ENCODE measurements at places on chromosomes 2 and 18. TPM values are rescaled to one million over a fixed set of nuclear protein-coding genes. Genes with fewer than 3 reads are reported as not detected.

SLC9A2 gene
- 3.4 TPM for total RNA-seq

XDH gene
- total RNA-seq, result 4.4 TPM

IL36RN gene
- total RNA-seq, result 0.04 TPM

DNA sequence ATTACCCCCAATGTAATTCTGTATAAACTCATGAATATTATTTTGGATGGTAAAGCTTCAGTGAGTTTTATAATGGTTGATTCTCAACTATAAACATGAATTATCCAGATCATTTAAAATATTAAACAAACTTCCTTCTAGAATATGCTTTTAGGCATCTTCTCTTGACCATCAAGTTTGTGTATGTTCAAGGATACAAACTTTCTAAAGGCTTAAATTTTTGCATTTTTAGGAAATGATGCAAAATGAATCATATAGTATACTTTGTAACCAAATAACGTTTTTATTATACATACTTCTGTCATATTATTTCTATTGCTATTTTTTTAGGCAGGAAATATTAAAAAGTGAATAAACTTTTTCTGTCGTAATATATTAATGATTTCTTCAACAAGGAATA is 62.8 kb downstream of the OSBPL6 start:
- DNase-seq, result no peak

- DNase-seq, result no peak
Measured at GRCh38 chr2:201859949-201860348, 53.6 kb downstream of the CDK15 start.

DNA sequence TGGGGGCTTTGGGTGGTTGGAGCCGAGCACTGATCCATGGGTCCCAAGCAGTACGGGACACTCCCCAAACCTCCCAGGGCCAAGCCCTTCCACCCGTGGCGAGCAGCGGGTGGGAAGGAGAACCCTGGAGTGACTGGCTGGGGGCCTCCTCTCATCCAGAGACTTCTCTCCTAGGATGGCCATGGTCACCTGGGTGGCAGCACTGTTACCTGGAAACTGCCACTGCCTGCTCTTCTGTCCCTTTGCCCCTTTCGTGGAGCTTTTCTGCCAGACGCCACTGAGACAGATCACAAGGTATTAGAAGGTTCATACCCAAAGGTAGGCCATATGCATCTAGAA is 26.9 kb downstream of the CENPO start:
- no peak for DNase-seq

GRCh38 chr18:79385326-79385707 is 10.4 kb upstream of the NFATC1 start:
- DNase-seq, result no peak

- DNase-seq, result no peak
Measured at GRCh38 chr2:88765154-88765888, 73.8 kb downstream of the RPIA start.

- no peak for DNase-seq
Measured at GRCh38 chr2:15094161-15094560, 461.6 kb downstream of the LRATD1 start.

GRCh38 chr2:8537562-8538155 is 144.2 kb upstream of the ID2 start:
- no peak for DNase-seq

- no peak for DNase-seq
Measured at GRCh38 chr2:164617466-164617865, 3.8 kb downstream of the GRB14 start.

DNA sequence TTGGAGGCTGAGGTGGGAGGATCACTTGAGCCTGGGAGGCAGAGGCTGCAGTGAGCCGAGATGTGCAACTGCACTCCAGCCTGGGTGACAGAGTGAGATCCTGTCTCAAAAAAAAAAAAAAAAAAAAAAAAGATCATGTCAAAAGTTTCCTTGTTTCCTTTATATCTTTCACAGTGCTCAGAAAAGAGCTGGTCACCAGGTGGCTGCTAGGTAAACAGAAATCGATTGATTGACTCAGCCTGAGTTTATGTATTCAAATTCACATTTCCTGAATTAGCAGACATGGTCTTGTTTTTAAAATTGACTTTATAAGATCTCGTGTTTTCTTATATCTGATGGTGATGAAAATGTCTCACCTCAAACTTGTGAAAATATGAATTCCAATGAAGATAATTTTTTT is 261.8 kb upstream of the FANCL start:
- no peak for DNase-seq

DNA sequence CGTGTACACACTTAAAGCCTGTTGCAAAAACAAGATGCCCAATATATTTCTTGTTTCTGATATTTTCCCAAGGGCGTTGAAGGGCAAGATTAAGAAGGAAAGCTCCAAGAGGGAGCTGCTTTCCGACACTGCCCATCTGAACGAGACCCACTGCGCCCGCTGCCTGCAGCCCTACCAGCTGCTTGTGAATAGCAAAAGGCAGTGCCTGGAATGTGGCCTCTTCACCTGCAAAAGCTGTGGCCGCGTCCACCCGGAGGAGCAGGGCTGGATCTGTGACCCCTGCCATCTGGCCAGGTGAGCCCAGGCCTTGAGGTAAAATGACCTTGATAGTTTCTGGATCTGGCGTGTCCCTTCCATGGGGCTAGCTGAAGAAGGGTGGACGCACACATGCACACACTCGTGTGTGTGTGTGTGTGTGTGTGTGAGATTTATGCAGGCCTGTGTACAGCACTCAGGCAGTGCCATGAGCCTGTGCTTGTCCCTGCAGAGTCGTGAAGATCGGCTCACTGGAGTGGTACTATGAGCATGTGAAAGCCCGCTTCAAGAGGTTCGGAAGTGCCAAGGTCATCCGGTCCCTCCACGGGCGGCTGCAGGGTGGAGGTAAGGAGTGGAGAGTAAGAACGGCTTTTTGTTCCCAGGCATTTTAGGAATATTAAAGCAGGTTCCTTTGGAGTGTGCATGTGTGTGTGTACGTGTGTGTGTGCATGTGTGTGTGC is 23.6 kb downstream of the MLPH start:
- no peak for DNase-seq

OTOS gene
- total RNA-seq, result not detected

- DNase-seq, result no peak
Measured at GRCh38 chr2:114119862-114120261, 230.0 kb downstream of the ACTR3 start.

GRCh38 chr18:13067124-13067523 is 76.0 kb downstream of the CEP192 start:
- no peak for DNase-seq

DNA sequence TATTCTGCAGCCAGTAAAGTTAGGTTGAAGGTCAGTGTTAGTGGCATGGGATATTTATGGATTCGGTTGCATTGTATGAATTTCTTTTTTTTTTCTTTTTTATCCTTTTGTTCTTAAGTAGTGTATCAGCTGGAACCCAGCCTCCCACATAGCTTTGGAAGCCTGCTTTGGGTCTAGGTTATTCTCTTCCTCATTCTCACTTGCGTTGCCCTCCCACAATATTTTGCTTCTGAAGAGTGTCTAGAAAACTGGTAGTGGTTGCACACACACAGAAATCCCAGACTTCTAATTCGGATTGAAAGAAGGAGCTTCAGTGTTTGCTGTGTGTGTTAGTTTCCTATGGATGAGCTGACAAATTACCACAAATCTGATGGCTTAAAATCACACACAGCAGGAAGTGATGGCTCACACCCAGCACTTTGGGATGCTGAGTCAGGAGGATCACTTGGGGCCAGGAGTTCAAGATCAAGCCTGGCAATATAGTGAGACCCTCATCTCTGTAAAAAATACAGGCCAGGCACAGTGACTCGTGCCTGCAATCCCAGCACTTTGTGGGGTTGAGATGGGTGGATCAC is 104.8 kb downstream of the ARL4C start:
- no peak for DNase-seq

RSAD2 gene
- 3.6 TPM for total RNA-seq

- DNase-seq, result no peak
Measured at GRCh38 chr2:142037744-142038143, 93.1 kb downstream of the LRP1B start.

- DNase-seq, result no peak
Measured at GRCh38 chr2:3902131-3902530, 198.8 kb downstream of the DCDC2C start.

DNA sequence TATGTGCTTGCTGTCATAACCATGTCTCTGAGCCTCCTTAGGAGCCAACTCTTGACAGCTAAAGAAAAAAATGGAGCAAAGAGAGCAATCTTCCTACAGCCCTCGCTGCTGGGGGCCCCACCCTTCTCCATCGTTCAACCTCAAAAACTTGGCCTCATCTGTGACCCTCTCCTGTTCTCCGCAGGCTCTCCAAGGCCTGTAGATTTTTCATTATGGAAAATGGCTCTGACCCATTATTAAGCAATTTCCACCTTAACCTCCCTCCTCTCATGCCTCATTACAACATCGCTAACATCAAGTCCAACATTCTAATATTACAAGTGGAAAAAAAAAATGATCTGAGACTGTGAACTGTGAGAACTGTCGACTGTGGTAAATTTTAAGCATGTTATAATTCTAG is 98.7 kb downstream of the SLC8A1 start:
- no peak for DNase-seq

RND3 gene
- 259 TPM for total RNA-seq

- no peak for DNase-seq
Measured at GRCh38 chr2:25366629-25367028, 24.9 kb upstream of the DNMT3A start.

- no peak for DNase-seq
Measured at GRCh38 chr2:39689272-39689841, 23.6 kb downstream of the TMEM178A start.

CDH19 gene
- total RNA-seq, result not detected

DNA sequence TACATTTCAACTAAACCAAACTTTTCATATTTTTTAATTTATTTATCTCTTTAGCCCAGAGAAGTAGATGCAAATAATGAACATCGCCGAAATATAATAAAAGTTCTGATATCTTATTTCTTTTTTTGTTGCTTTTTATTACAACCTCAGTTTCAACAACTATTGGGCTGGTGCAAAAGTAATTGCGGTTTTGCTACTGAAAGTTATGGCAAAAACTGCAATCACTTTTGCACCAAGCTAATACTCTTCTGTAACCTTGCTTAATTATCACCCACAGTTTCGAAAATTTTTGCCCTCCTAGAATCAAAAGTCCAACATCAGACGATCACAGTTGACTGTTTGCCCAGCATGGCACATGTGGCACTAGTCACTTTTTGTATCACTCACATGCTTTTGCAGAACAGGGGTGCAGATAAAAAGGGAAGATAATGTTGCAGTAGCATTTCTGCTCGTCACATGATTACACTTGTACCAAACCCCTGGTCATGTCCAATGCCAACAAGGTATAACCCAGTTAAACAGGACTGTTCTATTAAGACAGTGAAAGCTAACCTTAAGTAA is 242.4 kb upstream of the GALNT5 start:
- no peak for DNase-seq

DNA sequence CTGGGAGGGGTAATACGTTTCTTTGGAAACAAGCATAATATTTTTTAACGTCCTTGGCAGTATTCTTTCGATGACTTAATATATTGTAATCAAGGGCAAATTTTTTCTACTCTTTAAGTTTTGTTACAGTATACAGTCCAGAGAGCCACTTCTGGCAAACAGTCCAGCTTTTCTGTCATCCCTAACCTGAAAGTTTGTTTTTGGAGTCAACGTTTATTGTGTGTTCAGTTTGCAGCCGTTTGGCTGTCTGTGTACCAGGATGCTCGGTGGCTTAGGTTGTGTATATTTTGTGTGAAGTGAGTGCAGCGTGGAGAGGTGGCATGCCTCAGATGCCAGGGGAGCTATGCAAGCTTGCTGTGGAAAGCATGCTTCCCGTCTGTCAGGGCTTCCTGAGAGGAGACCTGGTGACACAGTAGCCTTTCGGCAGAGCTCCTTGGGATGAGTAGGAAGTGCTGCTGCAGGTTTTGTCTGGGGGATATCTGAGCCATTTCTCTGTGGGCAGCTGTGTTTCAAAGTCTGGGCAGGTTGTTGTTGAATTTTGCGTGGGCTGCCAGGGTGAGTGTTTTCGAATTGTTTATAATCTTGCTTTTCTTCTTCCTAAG is 14.7 kb downstream of the MAP3K20 start:
- no peak for DNase-seq

ALK gene
- not detected for total RNA-seq

DNA sequence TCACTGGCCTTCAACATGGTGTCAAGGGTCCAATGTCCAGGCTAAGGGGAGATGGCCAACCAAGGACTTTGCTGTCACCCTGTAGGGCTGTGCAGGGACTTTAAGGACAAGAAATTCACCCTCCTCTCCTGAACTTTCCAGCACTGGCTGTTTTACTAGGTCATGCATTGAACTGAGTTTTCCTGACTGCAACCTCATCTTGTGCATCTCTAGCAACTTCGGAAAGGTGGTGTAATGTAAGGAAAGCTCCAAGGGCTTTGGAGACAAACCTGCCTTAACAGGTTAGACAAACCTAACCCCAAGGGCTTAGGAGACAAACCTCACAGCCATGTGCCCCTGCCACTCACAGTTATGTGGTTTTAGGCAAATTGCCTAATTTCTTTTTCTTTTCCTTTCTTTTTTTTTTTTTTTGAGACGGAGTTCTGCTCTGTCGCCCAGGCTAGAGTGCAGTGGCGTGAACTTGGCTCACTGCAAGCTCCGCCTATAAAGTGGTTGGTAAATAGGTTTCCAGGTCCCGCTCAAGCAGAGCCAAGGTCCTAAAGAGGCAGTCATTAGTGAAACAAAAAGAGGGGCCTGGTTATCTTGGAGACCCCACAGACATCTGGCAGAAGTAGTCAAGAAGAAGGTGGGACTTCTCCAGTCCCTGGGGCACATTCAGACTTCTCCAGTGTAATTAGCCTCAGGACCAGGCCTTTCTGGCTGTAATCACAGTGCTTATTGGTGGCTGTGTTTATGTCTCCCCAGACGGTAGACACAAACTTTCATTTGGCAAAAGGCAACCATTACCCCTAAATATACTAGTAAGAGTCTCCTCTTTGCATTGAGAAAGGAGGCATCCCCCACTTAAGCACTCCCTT is 37.6 kb upstream of the PMAIP1 start:
- no peak for DNase-seq

GRCh38 chr2:37326285-37326684 is 1.7 kb upstream of the PRKD3 start:
- DNase-seq, result no peak

PPP3R1 gene
- 33.7 TPM for total RNA-seq

LBX2 gene
- 1.9 TPM for total RNA-seq

TUBA4B gene
- total RNA-seq, result not detected

KCNE4 gene
- 0.07 TPM for total RNA-seq
